Esophagus squamous epithelium (tissue), 5 donors: ENCODE measurements at places on chromosomes 7 and 10.

GRCh38 chr7:137873979-137874777 is 27.4 kb upstream of the DGKI start:
- no peak for DNase-seq

GRCh38 chr7:79452495-79453265 is 787 bp downstream of the MAGI2 start:
- DNase-seq = no peak

DNA sequence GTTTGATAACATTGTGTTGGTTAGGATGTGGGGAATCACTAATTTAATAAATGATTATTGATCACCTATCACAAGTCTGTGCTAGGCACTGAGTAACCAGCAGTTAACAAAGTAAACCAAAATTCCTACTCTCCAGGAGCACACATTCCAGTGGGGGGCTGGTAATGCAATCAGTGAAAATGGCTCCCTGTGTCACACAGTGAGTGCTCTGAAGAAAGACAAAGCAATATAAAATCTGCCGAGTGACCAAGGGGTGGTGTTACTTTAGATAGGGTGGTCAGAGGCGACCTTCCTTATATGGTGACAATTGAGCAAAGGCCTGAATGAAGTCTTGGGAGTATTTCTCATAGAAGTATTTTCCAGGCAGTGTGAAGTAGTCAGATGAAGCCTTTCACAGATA is 13.6 kb upstream of the SMC3 start:
- no peak for DNase-seq

DNA sequence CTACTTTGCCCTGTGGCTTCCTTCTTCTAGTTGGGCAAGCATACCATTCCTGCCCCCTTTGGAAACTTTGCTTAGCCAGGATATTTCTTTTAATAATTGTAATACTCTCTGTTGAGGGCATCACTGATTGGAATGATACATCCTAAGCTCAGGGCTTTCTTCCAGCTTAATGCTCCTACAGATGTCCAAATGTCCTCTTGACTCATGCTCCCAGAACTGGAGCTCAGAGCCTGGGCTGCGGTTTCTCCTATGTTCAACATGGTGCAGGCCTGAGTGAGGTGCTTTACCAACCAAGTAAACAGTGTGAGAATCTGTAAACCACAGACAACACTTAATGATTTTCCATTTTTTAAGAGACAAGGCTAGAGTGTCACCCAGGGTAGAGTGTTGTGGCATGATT is 108.6 kb downstream of the LRRC4 start:
- no peak for DNase-seq

GRCh38 chr10:26432938-26433337 is 5.2 kb upstream of the APBB1IP start:
- no peak for DNase-seq
